LoVo (cell line): ENCODE measurements at places on chromosomes 7 and 10.

- no peak for DNase-seq
These were observed 44.9 kb downstream of the SP8 start for GRCh38 chr7:20741801-20742200.

DNA sequence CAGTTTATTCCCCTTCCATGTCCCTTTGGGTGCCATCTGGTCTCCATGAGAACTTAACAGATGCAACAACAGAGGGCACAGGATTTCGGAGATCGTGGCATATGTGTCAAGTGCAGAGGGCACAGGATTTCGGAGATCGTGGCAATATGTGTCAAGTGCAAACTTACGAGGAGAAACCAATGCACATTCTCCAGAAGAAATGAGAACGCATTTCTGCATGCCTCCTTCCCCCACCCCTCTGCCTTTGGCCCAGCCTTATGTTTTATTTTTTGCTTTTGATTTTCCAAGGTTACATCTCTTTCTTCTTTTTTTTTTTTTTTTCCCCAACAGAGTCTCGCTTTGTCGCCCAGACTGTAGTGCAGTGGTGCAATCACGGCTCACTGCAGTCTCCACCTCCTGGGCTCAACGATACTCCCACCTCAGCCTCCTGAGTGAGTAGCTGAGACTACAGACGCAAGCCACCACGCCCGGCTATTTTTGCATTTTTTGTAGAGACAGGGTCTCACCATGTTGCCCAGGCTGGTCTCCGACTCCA is 586 bp upstream of the ANKRD26 start:
- no peak for DNase-seq

GRCh38 chr10:112260831-112261230 is 22.4 kb upstream of the TECTB start:
- DNase-seq: no peak

GRCh38 chr10:58393317-58393716 is 8.1 kb downstream of the TFAM start:
- DNase-seq: no peak

DNA sequence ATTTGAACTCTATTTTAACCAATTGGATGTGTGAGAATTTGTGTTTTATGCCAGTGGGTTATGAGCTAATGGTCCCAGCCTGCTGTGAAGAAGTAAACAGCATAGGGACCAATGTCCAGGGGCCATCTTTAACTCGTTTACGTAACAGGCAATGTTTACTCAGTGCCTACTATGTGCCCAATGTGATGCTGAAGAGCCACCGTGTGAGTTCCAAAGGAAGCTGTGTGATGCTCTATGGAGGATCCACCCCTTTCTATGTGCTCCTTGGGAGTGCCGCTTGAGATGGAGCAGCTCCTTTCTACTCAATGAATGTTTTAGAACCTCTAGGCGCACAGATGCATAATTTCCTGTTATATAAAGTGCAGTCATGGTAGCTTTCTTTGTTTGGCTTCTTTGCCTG is 21.3 kb downstream of the DYNC1I1 start:
- no peak for DNase-seq

- no peak for DNase-seq
These were observed 129.5 kb downstream of the OAT start for GRCh38 chr10:124288928-124289850.

- no peak for DNase-seq
These were observed 157.2 kb downstream of the WNT2 start for GRCh38 chr7:117165656-117166055.

GRCh38 chr7:121689749-121690148 is 183.2 kb upstream of the PTPRZ1 start:
- no peak for DNase-seq

DNA sequence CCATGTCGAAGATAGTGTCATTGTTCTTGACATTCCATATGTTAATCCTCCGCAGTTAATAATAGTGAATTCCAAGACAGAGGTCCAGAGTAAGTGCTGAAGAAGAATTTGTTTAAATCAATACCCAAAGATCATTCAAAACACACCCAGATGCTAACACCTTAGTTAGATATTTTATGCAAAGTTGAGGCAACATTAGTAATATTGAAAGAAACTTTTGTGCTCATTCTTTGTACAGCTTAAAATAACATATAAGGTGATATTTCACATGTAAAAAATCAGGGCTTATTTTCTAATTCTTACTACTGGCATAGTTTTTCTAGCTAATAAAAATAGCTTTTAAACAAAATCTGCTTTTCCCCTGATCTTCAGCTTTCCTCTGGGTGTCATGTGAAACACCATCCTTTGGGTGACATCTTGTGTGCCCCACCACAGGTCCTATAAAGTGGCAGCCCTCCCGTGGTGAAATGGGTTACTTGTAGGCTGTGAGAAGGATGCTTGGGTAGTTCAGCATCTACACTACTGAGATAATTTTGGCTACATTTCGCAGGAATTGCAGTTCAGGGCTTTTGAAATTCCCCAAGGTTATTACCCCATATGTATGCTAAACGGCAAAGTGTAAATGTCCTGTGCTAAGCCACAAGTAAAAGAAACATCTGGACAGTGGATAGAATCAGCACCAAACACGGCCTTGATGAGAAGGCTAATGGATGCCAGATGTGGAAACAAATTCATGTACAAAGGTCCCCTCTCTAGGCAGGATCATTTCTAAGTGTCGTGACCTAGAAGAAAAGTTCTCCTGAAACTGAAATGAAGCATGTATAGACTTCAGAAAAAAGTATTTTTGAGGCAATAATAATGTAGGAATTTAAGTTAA is 105.4 kb downstream of the GRM3 start:
- no peak for DNase-seq

- DNase-seq: no peak
These were observed 255.9 kb downstream of the ANKRD30A start for GRCh38 chr10:37381271-37381670.
